Vagina (tissue), 2 donors: ENCODE measurements at places on chromosomes 3 and 15.

GRCh38 chr3:50591196-50591741, 20.3 kb downstream of the CISH start:
- DNase-seq, result no peak

- DNase-seq, result no peak
Measured at GRCh38 chr3:148084931-148085330, 612.8 kb upstream of the AGTR1 start.

- no peak for DNase-seq
Measured at GRCh38 chr3:45275006-45275704, 49.1 kb upstream of the TMEM158 start.

GRCh38 chr3:158809642-158810041, 7.8 kb downstream of the MFSD1 start:
- DNase-seq, result no peak

DNA sequence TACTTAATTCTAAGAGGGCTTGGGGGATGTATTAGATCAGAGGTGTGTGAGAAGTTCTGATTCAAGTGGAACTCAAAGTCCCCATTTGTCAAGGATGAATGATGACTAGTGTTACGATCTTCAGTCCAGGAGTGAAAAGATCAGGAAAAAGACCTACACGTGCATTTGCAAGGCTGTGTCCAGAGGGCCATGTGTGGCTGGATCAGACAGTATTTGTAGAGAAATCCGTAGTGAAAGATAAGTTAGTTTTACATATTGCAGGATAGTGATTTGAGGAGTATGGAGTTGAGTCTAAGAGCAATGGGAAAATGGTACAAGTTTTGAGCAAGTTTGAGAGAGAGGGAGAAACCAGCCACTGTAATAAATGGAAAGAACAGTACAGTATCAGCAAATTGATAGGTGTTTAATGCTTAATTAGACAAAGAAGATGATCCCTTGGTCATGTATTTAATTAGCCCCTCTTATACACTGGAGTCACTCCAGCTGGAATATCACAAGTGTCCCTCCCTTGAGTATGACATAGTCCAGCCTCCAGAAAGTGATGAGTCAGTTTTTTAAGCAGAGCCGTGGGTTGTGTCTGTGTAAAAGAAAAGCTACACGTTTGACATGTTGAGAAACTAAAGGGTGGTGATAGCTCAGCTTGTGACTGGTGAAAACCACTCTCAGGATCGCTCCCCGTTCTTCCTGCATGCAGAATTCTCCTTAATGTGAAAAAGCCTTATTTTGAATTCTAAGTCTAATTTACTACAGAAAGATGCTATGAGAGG, 348.8 kb downstream of the ROBO1 start:
- DNase-seq, result no peak

DNA sequence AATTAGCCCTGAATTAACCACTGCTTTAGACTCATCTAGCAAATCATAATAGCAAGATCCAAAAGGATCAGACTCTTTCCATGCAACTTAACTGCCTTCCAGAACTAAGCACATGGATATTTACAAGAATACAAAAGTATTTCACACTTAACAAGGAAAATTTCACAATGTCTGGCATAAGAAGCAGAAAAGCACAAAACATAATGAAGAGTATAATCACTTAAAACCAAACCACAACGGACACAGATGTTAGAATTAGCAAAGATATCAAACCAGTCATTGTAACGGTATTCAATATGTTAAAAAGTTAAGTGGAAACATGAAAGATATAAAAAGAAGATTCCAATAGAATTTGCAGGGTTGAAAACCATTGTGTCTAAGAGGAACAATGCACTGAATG, 51.5 kb upstream of the COL6A6 start:
- DNase-seq, result no peak

DNA sequence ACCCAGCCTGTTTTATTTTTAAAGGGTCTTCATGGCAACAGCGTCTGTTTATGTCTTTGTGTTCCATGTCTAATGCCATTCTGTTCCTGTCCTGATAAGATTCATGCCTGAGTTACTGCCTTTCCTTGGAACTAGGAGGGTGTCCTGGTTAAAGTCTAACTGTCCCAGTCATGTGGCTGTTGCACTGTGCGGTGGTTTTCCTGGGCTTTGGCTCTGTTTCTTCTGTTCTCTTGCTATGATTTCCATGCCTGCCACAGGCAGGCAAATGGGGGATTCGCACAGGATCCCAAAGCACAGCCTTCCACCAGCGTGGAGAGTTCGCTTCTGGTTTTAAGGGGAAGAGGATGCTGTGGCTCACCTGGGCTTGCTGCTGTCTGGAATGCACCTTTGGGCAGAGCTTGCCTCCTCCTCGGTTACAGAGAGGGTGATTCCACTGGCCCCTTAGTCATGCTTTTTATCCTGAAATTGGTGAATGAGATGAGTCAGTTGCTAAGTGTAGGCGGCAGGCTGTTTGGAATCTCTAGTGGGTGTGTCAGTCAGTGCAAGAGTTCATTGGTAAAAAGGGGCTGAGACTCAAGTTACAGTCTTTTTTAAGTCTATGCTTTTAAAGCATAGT, 86.8 kb downstream of the CCK start:
- DNase-seq, result no peak
